ENCODE measurements at places on chromosomes 16 and 17.

DNA sequence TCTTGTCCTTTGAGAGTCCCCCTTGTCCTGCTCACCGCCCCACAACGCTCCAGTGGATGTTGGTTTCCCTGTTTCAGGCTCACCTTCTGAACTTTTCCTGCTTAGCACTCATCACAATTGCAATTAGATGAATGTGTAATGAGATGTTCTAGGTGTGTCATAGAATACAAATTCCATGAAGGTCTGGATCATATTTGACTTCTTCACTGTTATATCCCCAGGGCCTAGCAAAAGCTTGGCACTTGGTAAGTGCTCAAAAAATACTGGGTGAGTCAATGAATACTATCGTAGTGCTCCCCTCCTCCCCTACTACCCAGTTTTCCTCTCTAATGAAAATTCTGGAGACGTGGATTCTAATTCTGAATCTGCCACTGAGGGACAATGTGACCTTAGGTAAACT is 33.1 kb downstream of the DNAH3 start:
- DNase-seq = no peak

DNA sequence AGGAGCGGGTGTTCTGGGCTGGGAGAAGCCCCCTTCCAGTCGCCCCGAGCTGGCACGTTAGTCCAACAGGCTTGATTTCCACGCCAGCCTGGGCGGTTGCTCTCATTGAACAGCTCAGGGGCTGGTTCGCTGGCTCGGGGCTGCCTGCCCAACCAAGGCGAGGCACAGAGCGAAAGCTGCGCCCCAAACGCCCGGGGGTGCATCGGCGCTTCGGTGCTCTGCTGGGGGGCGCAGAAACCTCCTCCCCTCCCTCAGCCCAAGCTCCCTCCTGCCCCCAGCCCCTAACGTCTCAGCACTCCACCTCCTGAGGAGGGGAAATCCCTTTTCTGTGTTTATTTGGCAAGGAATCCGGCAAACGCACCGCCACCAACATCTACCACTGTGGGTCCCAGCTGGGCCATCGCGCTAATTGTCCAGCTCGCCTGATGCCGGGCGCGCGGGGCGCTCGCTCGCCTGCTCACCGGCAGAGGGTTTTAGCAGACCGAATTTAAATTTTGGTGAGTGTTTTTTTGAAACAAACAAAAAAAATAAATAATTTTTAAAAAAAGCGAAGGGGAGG is 29.5 kb upstream of the RBFOX1 start:
- DNase-seq = no peak

- DNase-seq = peak; percentile 56
Measured at GRCh38 chr16:89200124-89200849, at the start of gene SLC22A31. Gene SLC22A31 (minus strand): TSS chr16:89200537. CDS start chr16:89200501, 36 bp downstream.

- peak; percentile 87 for DNase-seq
Measured at GRCh38 chr17:78341559-78342448, 18.1 kb downstream of the SOCS3 start.

GRCh38 chr16:74472540-74472939 is 51.3 kb upstream of the CLEC18B start:
- no peak for DNase-seq

- DNase-seq = peak; percentile 75
Measured at GRCh38 chr17:10135539-10136257, 62.7 kb downstream of the GAS7 start.

GRCh38 chr16:14028202-14028601 is 42.9 kb upstream of the MRTFB start:
- no peak for DNase-seq

GRCh38 chr17:44095647-44096496 is 25.3 kb downstream of the G6PC3 start:
- peak; percentile 74 for DNase-seq

DNA sequence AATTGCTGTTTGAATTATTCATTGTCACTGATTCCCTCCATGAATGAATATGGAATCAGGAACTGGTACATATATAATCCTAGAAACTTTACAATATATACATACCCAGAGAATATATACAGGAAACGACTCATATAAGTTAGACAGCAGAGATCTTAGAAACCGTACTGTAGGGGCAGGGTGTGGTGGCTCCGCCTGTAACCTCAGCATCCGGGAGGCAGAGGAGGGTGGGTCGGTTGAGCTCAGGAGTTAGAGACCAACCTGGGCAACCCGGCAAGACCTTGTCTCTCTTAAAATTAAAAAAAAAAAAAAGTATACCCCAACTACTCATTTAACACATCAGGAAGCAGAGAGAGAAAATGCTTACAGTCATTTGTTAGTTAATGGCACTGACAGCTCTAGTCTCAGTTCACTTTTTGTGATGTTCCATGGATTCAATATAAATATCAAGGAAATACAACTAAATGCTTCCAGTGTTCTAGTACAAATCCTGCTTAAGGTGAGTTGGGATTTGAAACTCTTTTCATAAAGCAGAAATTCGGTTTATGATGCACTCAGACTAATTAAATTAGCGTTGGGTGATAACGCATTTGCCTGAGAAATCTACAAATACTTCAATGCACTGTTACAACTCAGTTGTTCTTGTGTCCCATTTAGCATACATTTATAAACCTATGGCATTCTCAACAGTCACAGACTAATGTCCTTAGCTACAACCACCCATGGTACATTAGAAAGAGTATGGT is 5.6 kb downstream of the GLG1 start:
- DNase-seq = peak; percentile 27

- DNase-seq = no peak
Measured at GRCh38 chr16:86722970-86723369, 144.6 kb downstream of the FOXL1 start.

GRCh38 chr17:40041196-40041595 is 13.0 kb downstream of the MED24 start:
- no peak for DNase-seq

GRCh38 chr16:63742150-63742549 is 1379.7 kb downstream of the CDH11 start:
- DNase-seq = no peak

- no peak for DNase-seq
Measured at GRCh38 chr17:4591529-4591928, 7.2 kb downstream of the SMTNL2 start.

DNA sequence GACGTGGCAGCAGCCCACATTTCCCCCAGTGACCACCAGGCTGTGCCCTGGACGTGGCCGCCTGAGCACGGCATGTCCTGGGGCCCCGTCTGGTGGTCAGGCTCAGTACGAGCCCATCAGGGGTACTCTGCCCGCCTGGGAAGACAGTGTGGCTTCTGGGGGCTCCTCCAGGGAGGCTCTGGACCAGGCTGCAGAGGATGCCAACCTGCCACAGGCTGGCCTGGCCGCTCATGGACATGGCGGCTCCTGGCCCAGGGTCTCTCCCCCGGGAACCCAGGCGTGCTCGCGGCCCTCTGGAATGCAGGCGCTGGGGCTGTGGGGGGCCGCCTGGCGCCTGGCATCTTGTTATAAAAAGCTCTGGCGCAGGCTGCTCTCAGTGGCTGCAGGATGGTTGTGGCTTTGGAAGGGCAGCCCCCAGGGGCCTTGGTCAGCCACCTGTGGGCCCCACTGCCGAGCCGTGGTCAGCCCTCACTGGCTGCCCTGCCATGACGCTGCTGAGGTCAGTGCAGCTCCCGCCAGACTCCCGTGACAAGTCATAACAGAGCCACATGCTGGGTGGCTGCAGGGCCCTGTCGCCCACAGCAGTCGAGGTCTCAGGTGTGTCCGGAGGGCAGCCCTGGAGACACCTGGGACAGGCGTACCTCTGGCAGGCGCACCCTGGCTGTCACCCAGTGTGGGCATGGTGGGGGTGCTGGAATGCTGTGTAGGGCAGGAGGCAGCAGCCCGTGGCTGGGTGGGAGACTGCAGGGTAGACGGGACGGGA is 15.0 kb downstream of the CENPX start:
- DNase-seq = no peak

GRCh38 chr16:4071686-4072561 is 44.3 kb downstream of the ADCY9 start:
- no peak for DNase-seq

GRCh38 chr17:80619535-80620235 is 75.0 kb downstream of the RPTOR start:
- DNase-seq = no peak

DNA sequence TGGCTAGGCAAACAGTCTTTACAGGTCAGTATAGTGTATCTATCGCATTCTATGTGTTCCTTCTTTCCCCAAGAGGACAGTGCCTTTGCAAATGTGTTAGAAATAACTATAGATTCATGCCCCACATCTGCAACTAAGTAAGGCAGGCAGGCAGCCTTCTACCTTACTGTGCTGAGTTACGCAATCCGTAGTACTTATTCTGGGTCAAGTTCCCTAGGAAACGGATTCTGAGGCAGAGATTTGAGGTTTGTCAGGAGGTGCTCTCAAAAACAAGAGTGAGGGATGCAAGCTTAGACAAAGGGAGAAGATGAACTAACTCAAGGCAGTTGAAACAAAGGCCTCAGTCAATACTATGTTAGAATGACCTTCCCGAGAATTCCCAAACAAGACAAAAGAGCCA is 12.7 kb upstream of the ANKFY1 start:
- DNase-seq = no peak

- no peak for DNase-seq
Measured at GRCh38 chr16:929227-930073, 41.3 kb downstream of the LMF1 start.

DNA sequence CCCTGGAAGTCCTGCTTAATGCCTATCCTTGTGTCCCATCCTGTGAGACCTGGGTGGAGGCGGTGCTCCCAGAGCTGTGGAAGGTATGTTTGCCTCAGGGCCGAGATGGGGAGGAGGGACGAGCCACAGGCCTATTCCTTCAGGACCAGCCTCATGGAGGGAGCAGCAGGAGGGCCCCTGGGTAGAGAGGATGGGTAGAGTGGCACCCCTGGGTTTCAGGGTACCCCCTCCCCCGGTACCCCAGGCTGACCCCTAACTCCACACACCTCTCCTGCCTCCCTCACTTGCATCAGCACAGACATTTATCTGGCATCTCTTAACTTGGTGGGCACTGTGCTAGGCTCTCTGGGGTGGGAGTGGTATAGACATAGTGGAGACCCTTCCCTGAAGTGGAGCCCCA is 7.1 kb downstream of the ASB16 start:
- no peak for DNase-seq

DNA sequence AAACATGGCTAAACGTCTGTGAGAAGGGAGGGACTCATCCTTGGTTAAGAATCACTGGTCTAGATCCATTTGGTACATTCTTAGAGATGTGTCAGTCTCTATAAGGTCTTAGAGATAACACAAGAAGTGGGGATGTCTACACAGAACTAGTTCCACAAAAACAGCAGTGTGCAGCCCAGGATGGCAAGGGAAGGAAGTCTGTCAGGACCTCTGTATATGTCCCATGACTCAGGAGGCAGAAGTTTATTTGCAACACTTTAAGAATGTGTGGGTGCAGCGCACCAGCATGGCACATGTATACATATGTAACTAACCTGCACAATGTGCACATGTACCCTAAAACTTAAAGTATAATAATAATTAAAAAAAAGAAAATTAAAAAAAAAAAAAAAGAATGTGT is 548.5 kb upstream of the SOX9 start:
- no peak for DNase-seq

GRCh38 chr17:77670173-77670572 is 288.3 kb upstream of the TNRC6C start:
- no peak for DNase-seq

- DNase-seq = no peak
Measured at GRCh38 chr17:4018446-4018845, 54.2 kb upstream of the ATP2A3 start.

- DNase-seq = no peak
Measured at GRCh38 chr16:20844054-20844453, 37.7 kb downstream of the REXO5 start.

GRCh38 chr16:4411684-4412083 is 4.7 kb downstream of the CORO7 start:
- peak; percentile 87 for DNase-seq

DNA sequence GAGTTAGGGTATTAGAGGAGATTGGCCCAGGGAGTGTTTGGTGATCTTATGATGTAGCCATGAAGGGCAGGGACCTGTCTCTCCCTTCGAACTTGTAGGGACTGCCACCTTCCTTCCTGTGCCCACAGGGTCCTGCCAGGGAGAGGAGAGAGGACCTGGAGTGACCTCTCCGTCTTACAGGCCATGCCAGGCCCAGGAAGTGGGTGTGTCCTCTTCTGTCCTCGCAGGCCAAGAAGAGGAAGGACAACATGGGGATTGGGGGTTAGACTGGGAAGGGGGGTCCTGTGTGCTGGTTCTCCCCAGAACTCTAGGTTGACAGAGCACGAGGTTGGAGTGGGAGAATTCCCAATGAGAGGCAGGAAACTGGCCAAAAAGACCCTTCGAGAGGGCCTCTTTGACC is 43.4 kb upstream of the TAC4 start:
- no peak for DNase-seq

DNA sequence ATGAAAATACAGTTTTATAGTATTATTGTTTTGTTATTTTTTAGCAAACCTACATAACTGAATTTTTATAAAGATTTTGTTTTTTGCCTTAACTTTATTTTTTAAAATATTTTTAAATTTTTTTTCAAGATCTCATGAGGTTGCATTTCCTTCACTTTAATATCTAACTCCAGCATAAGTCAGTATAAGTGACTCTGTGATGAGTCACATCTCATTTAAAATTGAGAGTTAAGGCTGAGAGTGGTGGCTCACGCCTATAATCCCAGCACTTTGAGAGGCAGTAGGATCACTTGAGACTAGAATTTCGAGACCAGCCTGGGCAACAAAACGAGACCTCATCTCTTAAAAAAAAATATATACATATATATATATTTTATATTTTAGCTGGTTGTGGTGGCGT is 44.0 kb downstream of the NLK start:
- DNase-seq = no peak

DNA sequence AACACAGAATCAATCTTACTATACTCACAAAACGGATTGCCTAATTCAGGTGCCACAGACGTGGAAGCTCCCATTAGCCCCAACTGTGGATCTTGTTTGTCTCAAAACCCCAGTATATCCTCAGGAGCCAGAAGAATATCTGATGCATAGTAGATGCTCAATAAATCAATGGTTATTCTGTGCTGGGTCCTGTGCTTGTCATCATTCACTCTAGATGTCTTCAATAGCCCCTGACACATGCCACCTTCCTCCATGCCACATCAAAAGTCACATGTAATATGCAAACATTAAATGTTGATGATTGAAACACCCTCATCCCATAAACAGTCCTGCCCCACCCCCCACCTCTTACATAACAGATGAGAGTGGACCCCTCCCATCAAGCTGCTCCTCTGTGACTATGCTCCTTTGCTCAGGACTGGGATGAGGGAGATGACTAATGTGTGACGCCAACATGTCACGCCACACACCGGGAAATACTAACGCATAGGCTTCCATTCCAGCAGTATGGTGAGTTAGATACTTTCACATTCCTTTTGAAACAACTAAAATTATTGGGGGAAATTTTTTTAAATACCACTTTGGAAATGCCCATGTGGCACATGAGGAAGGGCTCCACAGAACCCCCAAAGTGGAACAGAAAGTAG is 267.6 kb upstream of the SDK2 start:
- DNase-seq = no peak

DNA sequence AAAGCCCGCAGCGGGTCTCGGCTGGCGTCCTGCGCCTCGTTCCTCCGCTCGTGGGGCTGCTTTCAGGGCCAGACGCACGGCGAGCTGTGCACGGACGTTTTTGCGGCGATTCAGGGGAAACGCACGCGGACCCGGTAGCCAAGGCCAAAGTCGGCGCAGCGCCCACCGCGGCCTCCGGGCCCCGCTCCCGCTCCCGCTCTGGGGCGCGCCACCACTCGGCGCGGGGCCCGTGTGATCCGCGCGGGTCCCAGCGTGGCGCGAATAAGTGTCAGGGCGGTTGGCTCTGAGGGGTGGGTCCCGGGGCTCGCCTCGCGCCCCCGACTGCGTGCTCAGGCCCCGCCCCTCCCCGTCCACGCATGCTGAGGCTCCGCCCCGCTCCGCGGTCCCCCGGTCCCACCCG is 694 bp upstream of the TBCD start:
- peak; percentile 72 for DNase-seq

GRCh38 chr17:45578516-45579455 is 88.3 kb upstream of the PLEKHM1 start:
- DNase-seq = no peak

Data from sciatic nerve (tissue), 2 donors.